ENCODE measurements at places on chromosomes 1 and 21.

- DNase-seq, result no peak
These were observed 12.1 kb downstream of the ERG start for GRCh38 chr21:38486221-38486620.

GRCh38 chr21:43312011-43312410 lies 114.9 kb downstream of the SIK1 start:
- DNase-seq, result no peak

GRCh38 chr1:10716840-10717239 lies 79.6 kb downstream of the CASZ1 start:
- DNase-seq, result no peak

DNA sequence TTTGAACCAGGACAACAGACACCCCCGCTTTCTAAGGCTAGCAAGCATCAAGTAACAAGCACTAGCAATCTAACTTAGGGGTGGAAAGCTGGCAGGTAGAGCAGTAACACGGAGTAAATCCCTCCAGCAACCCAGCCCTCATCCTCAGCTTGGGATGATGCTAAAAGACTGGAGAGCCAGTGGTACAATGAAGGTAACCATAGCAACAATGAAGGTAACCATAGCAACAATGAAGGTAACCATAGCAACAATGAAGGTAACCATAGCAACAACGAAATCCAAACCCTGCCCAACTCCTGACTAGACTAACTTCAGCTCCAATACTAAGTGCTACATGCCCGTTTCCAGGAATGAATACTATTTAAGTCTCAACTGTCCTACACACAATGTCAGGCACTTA lies 22.2 kb upstream of the EIF4G3 start:
- DNase-seq, result no peak

DNA sequence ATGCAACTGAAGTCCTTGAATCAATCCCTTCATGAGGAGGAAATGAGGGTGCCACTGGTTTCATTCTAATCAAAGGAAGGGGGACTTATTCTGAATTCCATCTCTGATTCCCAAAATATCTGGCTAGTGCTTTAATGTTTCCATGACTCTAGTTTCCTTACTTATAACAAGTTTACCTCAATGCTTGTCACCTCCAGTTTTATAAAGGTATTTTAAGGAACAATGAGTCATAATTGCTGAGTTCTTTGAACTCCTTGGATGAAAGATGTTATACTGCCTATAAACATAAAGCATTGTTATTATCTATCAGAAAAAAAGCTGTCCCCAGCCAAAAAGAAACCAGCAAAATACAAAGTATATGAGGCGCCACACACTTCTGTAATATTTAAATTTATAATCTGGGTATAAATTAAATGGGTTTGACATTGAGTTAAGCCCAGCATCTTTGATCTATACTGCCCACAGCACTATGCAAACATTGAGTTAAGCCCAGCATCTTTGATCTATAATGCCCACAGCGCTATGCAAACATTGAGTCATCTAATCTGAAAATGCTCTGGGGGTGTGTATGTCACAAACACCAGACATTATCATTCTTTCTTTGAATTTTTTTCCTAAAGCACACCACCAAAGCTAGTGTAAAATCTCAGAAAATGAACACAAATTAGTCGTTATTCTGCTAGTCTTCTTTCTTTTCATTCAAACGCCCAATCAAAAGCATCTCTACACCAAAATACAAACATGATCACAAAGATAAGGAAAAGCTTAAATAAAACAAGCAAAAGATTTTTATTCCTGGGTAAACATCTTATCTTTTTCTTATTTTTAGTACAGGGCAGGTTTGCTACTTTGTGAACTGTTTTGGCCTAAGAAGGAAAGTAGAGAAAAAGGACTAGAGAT lies 11.5 kb upstream of the CXADR start:
- DNase-seq, result no peak

- no peak for DNase-seq
These were observed 15.5 kb downstream of the LUZP1 start for GRCh38 chr1:23152966-23153684.

- DNase-seq, result no peak
These were observed 52.0 kb upstream of the SMYD2 start for GRCh38 chr1:214228976-214229375.

- DNase-seq, result no peak
These were observed 7.2 kb downstream of the INTS3 start for GRCh38 chr1:153735090-153735420.

- DNase-seq, result no peak
These were observed 16.9 kb upstream of the THRAP3 start for GRCh38 chr1:36207339-36207738.

GRCh38 chr1:187883356-187883755 lies 1054.6 kb downstream of the PLA2G4A start:
- DNase-seq, result no peak

DNA sequence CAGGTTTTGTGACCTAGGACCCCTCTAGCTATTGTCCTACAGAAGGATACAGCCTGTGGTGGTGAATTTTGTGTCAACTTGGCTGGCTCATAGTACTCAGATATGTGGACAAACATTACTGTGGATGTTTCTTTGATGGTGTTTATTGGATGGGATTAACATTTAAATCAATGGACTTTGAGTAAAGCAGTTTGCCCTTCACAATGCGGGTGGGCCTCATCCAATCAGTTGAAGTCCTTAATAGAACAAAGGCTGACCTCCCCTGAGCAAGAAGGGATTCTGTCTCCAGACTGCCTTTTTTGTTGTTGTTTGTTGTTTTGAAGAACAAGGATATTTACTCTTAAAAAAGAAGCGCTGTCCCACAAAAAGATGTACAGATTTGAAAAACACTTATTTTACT lies 210.0 kb upstream of the GREM2 start:
- DNase-seq, result no peak

DNA sequence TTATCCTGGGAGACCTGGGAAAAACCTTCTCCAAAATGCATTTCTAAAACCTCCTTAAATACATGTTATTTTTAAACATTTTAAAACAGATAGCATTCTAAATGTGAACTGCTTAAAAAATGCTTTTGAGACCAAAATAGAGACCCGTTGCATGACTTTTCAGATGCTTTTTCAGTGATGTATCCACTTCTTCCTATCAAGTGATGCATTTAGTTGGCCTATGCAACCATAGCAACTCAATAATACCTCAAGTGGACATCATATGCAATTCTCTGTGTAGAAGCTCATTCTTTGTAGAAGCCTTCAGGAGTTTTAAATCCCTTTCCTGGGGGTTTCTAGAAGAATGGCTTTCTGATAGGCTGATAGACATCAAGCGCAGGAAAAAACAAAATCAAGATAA lies 94.5 kb upstream of the RAVER2 start:
- no peak for DNase-seq

DNA sequence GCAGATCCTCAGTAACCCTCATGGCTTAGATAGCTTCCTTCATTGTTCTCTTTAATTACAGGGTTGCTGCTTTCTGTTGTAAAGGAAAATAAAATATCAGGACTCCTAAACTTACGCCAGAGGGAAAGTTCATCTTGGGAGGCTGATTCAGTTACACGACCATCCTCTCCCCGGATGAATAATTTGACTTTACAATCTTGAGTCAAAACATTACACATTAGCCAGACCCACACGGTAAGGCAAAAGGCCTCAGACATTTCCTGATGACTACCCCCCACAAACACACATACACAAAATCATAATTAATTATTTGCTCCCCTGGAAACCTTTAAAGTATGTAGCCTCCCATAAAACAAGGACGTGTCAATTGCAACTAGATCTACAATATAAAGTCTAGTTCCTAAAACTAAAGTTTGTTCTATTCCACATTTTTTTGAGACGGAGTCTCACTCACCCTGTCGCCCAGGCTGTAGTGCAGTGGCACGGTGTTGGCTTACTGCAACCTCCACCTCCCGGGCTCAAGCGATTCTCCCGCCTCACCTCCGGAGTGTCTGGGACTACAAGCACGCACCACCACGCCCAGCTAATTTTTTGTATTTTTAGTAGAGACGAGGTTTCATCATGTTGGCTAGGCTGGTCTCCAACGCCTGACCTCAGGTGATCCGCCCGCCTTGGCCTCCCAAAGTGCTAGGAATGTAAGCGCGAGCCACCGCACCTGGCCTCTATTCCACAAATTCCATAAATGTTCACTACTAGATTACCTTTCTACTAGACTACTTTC lies 830 bp upstream of the PRDX1 start:
- DNase-seq, result no peak

DNA sequence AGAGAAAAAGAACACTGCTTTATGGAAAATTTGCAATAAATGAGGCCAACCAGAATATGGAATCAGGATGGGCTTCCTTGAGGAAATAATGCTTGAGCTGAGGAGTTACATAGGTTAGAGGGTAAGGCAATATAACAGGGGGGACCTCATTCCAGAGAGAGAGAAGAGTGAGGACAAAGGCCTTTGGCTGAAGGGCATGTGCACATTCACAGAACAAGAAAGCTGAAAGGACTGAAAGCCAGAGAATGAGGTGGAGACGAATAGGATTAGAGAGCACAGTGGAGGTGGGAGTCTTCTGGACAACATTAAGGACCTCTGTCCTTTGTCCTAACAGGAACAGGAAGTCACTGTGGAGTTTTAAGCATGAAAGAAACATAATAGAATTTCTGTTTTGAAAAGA lies 60.7 kb upstream of the MROH9 start:
- no peak for DNase-seq

- DNase-seq, result no peak
These were observed 57.1 kb upstream of the GADD45A start for GRCh38 chr1:67627906-67628305.

DNA sequence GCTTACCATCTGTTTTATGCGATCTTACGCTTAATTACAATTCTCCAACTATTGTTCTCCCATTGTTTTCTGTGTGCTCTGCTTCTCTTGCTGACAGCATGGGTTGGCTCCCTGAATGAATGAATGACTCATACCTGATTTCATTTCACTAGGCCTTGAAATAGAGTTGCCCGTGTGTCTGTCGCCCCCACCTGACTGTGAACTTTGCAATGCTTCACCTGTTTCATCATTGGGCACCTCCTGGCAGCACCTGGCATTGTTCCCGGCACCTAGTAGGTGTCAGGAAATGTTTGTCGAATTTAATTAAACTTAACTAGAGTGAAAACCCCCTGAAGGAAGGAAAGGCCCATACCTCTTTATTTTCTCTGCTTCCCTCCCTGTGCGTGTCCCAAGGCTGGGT lies 120.5 kb upstream of the KLHDC7A start:
- no peak for DNase-seq

GRCh38 chr1:17579951-17580939 lies 40.7 kb downstream of the ARHGEF10L start:
- DNase-seq, result no peak

DNA sequence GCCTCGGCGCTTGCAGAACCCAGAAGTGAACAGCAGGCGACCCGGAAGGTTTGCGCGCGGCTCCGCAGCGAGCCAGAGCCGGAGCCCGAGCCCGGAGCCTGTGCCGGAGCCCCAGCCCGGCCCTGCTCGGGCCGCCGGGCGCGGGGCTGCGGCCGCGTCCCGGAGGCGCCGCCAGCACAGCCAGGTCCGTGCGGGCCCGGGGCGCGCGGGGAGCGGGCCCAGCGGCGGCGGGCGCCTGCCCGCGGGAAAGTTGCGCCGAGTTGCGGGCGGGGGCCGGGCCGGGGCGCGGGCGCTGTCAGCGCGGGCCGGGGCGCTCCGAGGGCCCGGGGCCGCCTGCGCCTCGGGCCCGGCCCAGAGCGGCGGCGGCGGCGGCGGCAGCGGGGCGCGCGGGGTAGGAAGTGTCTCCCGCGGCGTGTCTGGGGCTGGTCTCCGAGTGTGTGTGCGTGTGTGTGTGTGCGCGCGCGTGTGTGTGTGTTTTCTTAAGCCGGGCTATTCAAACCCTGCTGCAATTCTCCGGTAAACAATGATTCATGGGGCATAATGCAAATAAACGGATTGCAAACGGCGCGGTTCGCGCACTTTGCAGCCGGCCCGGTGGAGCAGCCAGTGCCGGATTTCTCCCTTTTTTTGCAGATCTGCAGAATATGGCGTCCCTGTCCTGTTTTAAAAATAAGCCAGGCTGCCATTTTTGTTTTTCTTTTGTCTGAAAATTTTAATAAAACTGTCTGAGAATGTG lies at the start of gene ZNF362:
Gene ZNF362 (plus strand): TSS at position 22 of the 736 bp plus-strand sequence. CDS start 14,083 bp downstream, outside the sequence.
- DNase-seq, result peak; percentile 35

- DNase-seq, result no peak
These were observed 64.1 kb upstream of the TBX15 start for GRCh38 chr1:119052267-119052666.

DNA sequence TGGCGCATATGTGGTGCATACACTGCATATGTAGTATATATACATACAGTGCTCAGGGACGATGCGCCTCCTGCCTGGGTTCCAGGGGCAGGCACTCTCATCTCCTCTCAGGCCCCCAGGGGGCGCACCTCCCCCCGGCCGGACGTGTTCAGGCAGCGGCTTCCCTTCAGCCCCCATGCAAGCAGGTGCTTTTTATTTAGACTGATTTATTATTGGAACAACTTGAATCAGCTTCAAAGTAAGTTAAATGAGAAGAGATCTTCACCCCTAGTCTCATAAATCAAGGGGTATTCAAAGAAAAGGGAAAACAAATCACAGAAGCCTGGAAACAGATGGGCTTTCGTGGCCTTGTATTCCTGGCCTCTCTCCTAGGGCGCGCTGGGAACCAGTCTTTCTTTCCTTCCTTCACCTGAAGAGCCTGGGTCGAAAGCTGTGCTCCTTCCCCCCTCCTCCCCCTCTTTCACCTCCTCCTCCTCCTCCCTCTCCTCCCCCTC lies 64.6 kb downstream of the UBIAD1 start:
- DNase-seq, result peak; percentile 49

Measured in stimulated activated CD4-positive, alpha-beta T cell treated with anti-CD3 and anti-CD28 coated beads, Interleukin-12 subunit alpha, Interleukin-12 subunit beta, amount 100 ng/mL, for 48 hours (primary cell).